Sciatic nerve (tissue), 2 donors: ENCODE measurements at places on chromosomes 6 and 20.

- no peak for DNase-seq
Measured at GRCh38 chr20:2659547-2659946, 4.5 kb downstream of the IDH3B start.

DNA sequence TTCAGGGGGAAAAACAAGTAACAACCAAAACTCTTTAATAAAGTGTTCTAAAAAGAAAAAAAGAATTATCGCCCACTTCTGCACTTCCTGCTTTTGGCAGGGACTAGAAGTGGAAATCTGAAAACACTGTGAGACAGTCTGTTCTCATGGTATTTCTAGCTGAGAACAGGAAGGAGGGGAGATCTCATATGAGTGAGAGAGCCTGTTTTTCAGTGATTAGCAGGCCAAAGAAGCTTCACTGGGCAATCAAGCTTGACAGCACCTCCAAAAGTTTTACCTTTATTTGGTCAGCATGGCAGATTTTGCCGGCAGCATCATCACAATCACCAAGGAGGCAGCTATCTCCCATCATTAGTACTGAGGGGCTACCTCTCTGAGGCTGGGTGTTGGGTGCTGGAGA is 79.5 kb upstream of the ATXN1 start:
- no peak for DNase-seq

DNA sequence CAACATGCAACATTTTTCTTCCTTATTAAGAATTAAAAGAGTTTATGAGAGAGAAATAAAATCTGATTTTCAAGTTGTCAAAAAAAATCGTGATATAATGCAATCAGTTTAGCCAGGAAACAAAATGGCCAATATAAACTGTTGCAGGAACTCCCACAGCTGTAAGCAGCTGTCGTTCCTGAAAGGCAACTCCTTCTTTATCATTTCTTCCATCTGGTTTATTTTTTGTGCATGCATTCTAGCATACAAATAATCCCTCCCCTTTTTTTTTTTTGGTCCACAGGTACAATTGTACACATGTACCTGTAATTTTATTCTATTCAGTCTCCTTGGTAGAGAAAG is 19.7 kb downstream of the TRAF3IP2 start:
- no peak for DNase-seq

GRCh38 chr20:32672982-32673851 is 524 bp downstream of the C20orf203 start:
- DNase-seq = no peak
